T-helper 17 cell (primary cell): ENCODE measurements at places on chromosomes 16 and 17. TPM values are rescaled to one million over a fixed set of nuclear protein-coding genes. Genes with fewer than 3 reads are reported as not detected.
A peak's percentile ranks its signal among the peaks of the same experiment; 100 is the strongest.

Gene MYL4
- total RNA-seq, result not detected

Gene TUBB3
- total RNA-seq, result 0.96 TPM

DNA sequence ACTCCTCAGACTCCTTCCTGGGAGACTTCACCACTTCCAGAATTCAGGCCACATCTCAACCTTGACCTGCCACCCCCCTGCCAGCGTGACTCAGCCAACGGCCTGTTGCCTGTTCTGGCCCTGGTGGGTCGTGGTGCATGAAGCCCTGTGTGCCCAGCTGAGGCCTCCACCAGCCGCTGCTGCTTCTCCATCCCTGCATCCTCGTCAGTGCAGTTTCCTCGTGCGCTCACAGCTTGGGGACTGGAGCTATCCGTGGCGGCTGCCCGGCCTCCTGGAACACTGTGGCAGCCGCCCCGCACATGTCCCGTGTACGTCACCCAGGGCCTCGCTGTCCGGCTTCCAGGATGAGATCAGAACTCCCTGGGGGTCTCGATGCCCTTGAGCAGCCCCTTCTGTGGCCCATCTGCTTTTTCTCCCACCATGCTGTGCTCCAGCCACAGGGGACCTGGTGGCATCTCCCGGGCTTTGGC, 8.0 kb upstream of the TEDC2 start:
- no peaks in the 10 kb centered on the region for H3K36me3 ChIP-seq
- no peak for DNase-seq
- no peaks in the 10 kb centered on the region for H3K4me1 ChIP-seq
- H3K27ac ChIP-seq, result no peak overlapping the region
- no peak overlapping the region for H3K4me3 ChIP-seq
- H3K27me3 ChIP-seq, result no peaks in the 10 kb centered on the region

- no peaks in the 10 kb centered on the region for H3K27me3 ChIP-seq
- no peak for DNase-seq
- H3K4me1 ChIP-seq, result no peaks in the 10 kb centered on the region
- no peaks in the 10 kb centered on the region for H3K36me3 ChIP-seq
- H3K4me3 ChIP-seq, result no peak overlapping the region
- H3K27ac ChIP-seq, result no peak overlapping the region
These were observed 29.3 kb upstream of the RBL2 start for GRCh38 chr16:53404959-53405358.

DNA sequence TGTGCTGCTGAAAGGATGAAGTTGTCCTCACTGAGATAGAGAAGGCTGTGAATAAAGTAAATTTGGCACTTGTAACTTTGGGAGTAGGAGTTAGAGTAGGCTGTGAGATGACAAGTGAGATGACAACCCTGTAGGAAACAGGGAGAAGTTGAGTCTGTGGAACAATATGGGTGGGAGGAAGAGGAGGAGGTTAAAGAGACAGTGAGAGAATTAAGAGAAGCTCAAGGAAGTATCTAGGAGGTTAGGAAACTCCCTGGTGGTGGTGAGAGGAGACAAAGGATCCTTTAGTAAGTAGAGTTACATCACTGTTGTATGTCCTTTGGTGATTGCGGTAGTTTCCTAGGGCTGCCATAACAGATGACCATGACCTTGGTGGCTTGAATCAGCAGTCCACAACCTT, 10.7 kb upstream of the HSD17B2 start:
- peaks cover 7% of the 10 kb centered on the region for H3K36me3 ChIP-seq
- peaks cover 39% of the 10 kb centered on the region for H3K27me3 ChIP-seq
- no peaks in the 10 kb centered on the region for H3K4me1 ChIP-seq
- H3K27ac ChIP-seq, result no peak overlapping the region

DNA sequence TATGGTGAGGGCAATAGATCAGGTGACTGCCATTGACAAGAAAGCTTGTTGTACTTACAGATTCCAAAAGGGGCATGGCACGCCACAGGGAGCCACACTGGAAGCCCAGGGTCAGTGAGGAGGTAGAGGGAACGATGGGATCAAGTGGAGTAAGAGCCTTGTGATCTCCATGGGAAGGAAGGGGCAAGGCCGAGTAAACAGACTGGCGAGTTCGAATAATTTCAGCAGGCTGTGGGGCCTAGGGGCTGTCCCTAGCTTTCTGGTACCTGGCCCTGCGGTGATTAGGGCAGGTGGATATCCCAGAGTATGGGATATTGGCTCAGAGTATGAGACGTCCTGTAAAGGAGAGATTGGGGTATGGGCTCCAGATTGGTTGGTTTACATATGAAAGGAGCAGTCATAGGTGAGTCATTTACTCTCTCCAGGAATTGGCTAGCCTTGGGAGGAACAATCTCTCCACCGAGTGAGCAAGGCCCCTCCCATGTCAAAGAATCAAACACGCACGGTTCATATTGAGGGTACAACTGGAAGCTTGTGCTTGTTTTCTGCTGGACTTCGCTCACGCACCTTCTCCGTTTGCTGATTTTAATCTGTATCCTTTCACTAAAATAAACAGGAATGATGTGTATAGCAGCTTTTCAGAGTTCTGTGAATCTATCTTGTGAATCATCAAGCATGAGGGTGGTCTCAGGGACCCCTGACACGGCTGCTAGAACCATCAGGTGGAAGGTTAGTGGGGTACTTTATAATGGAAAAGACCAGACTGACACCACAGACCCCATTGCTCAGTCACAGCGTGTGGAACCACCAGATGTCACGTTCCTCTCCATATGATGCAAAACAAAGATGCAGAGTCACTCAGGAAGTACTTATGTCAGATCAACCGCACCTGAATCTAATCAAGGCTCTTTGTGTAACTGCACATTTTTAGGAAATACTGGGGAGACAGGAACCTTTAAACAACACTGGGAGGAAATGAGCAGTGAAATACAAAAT, 27.9 kb downstream of the GABARAPL2 start:
- no peak overlapping the region for H3K4me3 ChIP-seq
- H3K27me3 ChIP-seq, result no peaks in the 10 kb centered on the region
- H3K27ac ChIP-seq, result peak overlapping the region; percentile 47
- DNase-seq, result no peak
- H3K4me1 ChIP-seq, result peaks cover 6% of the 10 kb centered on the region

- H3K36me3 ChIP-seq, result no peaks in the 10 kb centered on the region
- DNase-seq, result no peak
- no peak overlapping the region for H3K27ac ChIP-seq
- no peaks in the 10 kb centered on the region for H3K27me3 ChIP-seq
- no peaks in the 10 kb centered on the region for H3K4me1 ChIP-seq
- H3K4me3 ChIP-seq, result no peak overlapping the region
These were observed 50.5 kb downstream of the GPR139 start for GRCh38 chr16:20023190-20023589.

Gene DHRS13
- 21.0 TPM for total RNA-seq

- H3K4me3 ChIP-seq, result no peak overlapping the region
- H3K36me3 ChIP-seq, result peaks cover 2% of the 10 kb centered on the region
- no peaks in the 10 kb centered on the region for H3K27me3 ChIP-seq
- DNase-seq, result no peak
- H3K4me1 ChIP-seq, result peaks cover 14% of the 10 kb centered on the region
These were observed 1.5 kb upstream of the OVCA2 start for GRCh38 chr17:2040219-2040827.

DNA sequence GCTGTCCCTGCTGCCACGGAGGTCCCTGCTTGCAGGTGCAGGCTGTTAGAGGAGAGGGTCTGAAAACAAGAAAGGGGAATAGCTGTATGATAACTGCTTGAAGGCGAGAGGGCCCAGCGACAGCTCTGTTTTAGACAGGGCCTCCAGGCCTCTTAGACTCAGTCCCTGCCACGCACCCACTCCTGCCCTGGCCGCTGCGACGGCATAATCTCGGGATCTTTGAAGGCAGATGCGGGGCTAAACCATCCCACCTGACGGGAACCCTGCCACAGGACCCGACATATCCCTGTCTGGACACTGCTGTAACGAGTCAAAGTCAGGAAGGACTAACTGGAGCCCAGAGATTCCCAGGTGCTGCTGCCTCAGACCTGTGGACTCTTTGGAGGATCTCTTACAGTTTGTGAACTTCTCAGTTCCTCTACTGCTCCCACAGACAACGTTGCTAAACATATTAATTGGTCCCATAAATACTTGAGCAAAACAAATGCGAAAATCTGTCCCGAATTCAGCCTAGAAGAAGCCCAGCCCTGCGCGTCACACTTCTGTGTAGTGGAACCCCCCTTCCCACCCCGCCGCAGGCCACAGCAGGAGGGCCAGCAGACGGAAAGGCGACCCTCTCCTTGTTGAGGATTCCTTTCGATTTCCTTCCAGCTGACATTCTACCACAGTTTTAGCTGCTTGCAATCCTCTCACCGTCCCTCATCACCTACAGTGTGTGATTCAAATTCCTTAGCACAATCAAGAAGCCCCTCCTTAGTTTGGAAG, 998 bp upstream of the TMEM11 start:
- no peaks in the 10 kb centered on the region for H3K27me3 ChIP-seq
- peak overlapping the region; percentile 88 for H3K27ac ChIP-seq
- H3K36me3 ChIP-seq, result peaks cover 2% of the 10 kb centered on the region
- H3K4me3 ChIP-seq, result peak overlapping the region; percentile 94
- DNase-seq, result no peak

Gene LRRC46
- total RNA-seq, result 0.90 TPM

- no peaks in the 10 kb centered on the region for H3K36me3 ChIP-seq
- DNase-seq, result no peak
- peaks cover 55% of the 10 kb centered on the region for H3K27me3 ChIP-seq
- no peaks in the 10 kb centered on the region for H3K4me1 ChIP-seq
These were observed 234.5 kb downstream of the C16orf78 start for GRCh38 chr16:49608098-49608497.

Gene CNEP1R1
- 32.6 TPM for total RNA-seq

- H3K4me3 ChIP-seq, result peak overlapping the region; percentile 82
- H3K4me1 ChIP-seq, result peaks cover 11% of the 10 kb centered on the region
- peak; percentile 69 for DNase-seq
- H3K36me3 ChIP-seq, result no peaks in the 10 kb centered on the region
- no peaks in the 10 kb centered on the region for H3K27me3 ChIP-seq
These were observed 25.1 kb upstream of the FOXK2 start for GRCh38 chr17:82494236-82495055.

GRCh38 chr17:4008441-4009185, 44.4 kb upstream of the ATP2A3 start:
- H3K4me3 ChIP-seq, result no peak overlapping the region
- H3K36me3 ChIP-seq, result peaks cover 6% of the 10 kb centered on the region
- no peak for DNase-seq
- peak overlapping the region; percentile 73 for H3K27ac ChIP-seq
- peaks cover 9% of the 10 kb centered on the region for H3K4me1 ChIP-seq

Gene TEKT1
- not detected for total RNA-seq

DNA sequence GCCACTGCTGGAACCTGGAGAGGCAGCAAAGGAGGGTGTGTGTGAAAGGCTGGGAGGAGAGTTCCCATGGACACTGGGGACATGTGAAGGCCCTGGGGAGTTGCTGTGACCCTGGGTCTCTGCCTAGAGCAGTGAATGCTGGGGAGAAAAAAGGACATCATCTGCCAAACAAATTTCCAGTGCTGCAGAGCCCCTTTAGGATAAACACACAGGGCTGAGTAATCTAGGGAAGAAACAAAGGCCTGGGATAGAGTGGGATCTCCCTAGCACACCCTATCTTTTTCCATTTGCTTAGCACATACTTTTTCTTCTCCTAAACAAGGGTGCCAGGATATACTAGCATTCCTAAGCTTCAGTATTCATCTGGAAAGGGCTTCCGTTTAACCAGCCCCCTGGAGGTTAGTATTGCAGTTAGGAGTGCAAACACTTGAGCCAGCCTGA, 3.3 kb upstream of the HIGD1B start:
- no peak for DNase-seq
- H3K27ac ChIP-seq, result no peak overlapping the region
- H3K4me1 ChIP-seq, result peaks cover 4% of the 10 kb centered on the region
- no peaks in the 10 kb centered on the region for H3K27me3 ChIP-seq
- no peak overlapping the region for H3K4me3 ChIP-seq

DNA sequence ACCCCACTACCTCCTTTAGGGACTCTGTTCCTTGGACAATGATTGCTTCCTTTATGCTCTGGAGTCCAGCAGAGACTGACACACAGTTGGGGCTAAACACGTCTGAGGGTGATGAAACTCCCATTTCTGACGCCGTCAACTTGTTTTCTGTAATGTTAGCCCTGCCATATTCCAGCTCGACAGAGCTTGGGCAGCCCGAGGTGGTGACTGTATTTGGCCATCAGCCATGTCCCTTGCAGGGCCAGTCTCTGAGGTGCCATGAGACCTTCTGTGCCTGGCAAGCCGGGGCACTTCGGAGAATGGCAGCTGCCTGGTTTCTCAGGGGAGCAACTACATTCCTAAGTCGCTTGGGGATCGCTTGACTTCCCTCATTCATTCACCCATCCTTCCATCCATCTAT, 278.9 kb upstream of the TNRC6C start:
- peaks cover 6% of the 10 kb centered on the region for H3K4me1 ChIP-seq
- H3K27ac ChIP-seq, result no peak overlapping the region
- peaks cover 5% of the 10 kb centered on the region for H3K27me3 ChIP-seq
- no peak for DNase-seq
- H3K4me3 ChIP-seq, result no peak overlapping the region
- no peaks in the 10 kb centered on the region for H3K36me3 ChIP-seq

Gene EFNB3
- not detected for total RNA-seq

Gene WDR81
- total RNA-seq, result 38.2 TPM

GRCh38 chr17:78324391-78325075, 35.3 kb downstream of the SOCS3 start:
- peak overlapping the region; percentile 93 for H3K27ac ChIP-seq
- peak overlapping the region; percentile 75 for H3K4me3 ChIP-seq
- H3K27me3 ChIP-seq, result no peaks in the 10 kb centered on the region
- H3K4me1 ChIP-seq, result peaks cover 21% of the 10 kb centered on the region
- DNase-seq, result no peak

Gene KRT39
- not detected for total RNA-seq

DNA sequence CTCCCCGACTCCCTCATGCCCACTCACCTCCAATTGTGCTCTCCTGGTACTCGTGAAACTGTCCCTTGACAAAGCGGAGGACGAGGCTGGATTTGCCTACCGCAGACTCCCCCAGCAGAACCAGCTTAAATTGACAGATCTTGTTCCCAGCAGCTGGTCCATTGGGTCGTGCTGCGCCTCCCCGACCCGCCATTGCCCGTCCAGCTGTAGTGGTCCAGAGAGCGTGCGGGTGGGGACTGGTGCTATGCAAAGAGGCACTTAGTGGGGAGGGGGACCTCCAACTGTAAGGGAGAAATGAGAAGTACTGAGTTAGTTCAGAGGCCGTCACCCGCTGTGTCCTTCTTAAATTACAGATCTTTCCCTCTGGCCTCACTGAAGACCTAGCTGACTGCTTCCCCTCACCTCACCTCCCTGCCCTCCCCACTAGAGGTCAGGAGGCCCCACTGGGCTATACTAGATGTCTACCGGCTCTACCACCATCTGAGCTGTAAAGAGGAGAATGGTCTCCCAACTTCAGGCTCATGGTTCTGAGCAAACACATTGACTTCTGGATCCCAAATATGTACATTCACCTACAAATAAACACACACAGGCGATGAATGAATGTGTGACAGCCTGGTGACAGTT, 7.8 kb downstream of the HSPB9 start:
- H3K36me3 ChIP-seq, result peaks cover 7% of the 10 kb centered on the region
- H3K4me3 ChIP-seq, result peak overlapping the region; percentile 45
- H3K4me1 ChIP-seq, result peaks cover 28% of the 10 kb centered on the region
- no peak for DNase-seq
